ENCODE measurements at places on chromosomes 7 and 10.

GRCh38 chr10:93223336-93223735 lies 149.6 kb downstream of the CYP26A1 start:
- DNase-seq, result no peak

DNA sequence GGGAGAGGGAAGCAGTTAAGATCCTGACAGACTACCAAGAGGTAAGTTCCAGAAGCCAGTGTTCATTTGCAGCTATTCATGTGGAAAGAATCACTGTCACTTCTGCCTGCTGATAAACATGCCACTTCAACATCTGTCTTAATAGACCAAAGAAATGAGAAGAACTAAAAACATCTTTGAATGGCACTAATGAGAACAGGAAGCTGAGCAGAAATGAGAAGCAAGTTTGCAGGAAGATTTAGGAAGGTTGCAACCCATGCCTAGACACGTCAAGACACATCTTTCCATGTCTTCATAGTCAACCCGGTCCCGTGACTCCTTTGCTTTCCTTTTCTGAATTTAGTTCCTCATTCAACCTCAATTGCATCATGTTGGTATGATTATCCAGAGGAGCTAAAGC lies 180.0 kb downstream of the PDE1C start:
- DNase-seq, result no peak

DNA sequence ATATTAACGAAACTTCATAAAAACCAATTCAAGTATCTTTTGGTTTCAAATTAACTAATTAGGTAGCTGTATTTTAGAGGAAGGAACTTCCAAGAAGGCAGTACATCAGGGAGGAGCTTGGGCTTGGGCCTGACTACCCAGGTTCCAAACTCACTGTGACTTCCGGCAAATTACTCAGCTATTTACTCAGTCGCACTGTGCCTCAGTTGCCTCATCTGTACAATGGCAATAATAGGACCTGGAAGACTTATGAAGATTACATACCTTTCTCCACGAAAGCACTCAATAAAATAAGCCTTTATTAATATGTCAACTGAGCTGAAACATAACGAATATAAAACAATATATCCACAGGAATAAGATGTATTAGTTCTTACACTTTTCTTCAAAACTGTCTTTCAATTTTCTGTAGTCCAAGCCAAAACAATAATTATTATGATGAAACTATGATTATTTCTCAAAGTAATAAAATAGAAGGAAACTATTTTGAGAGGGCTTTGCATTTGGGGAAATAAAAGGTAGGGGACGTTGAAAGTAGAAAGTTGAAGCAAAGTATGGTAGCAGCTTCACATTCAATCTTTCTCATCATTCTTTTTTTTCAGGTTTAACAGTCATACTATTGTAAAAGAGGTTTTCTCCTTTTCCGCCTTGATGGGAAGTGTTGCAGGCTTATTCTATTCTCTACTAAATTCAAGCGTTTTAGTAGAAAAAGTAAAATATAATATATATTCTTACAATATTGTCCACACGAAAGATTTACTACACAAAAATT lies 10.5 kb upstream of the EBLN1 start:
- DNase-seq, result no peak

DNA sequence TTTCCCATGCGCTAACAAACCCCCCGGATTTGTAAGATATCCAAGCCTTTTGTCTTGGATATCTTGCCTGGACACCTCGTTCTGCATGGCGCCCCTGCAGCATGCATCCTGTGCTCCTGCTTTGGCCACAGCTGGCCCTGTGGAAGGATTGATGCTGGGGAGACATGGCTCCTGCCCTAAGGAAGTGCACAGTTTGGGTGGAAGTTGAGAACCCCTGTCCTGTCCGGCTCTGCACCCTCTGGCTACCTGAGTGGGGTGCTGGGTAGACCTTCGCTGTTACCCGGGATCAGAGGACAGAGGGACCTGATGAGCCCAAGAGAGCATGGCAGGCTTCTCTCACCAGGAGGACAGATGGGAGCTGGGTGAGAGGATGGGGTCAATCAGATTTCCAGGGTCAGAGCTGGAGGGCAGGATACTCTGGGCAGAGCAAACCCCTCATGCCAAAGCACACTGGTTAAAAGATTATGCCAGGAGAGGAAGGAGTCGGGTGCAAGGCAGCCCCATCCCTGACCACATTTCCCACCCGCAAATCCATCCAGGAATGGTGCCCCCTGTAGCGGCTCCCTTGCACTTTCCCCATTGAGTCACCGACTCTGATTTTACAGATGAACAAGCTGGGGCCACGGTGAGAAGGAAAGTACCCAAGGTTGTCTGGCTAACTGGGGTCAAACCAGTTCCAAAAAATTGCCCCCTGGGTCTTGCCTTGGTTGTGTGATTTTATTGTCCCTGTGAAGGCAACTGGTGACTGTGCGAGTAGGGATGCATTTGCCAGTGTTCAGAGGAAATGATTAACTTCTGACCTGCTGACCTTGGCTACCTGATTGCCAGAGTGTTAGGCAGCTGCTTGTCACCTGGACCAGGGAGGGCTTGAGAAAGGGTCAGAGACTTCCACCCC lies 290.1 kb upstream of the ZMIZ1 start:
- no peak for DNase-seq

GRCh38 chr10:51607463-51607835 lies 91.9 kb downstream of the CSTF2T start:
- no peak for DNase-seq

DNA sequence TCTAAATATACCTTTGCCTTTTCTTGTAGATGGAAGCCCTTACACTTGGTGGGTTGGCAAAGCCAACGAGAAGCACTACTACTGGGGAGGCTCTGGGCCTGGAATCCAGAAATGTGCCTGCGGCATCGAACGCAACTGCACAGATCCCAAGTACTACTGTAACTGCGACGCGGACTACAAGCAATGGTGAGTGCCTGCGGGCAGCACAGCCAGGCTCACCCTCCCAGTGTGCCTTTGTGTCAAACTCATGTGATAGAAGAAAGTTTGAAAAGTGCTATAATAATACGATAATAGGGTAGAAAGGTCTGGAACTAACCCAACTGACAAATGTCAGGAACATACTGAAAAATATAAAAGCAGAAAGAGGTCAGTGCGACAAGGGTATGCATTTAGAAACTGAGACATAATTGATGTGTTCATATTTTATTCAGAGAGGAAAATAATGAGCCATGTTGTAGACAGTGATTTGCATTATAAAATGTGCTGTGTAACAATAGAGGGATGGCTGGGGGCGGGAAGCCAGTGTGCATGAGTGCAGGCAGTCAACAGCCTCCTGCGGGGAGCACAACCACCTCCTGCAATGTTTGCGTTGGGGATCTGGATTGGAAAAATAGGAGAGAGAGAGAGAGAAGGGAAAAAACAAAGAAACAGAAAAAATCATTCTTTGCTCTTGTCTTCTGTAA lies 686.9 kb upstream of the C7orf33 start:
- DNase-seq, result no peak

DNA sequence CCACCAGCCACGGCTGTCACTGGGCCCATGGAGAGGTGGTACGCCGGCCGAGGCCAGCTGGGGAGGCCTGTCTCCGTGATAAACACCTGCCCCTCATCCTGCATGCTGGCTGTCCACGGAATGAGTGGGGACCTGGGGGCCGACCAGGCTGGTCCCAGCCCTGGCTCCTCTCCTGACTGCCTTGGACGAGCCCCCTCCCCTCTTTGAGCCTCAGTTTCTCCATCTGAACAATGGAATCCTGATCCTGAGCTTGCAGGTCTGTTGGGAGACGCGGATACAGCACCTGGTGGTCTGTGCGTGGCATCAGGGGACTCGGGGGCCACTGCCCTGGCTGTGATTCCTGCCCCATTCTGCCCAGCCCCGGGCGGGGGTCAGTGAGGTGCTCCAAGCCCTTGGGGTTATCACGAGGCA lies 109.9 kb downstream of the MICALL2 start:
- DNase-seq, result no peak
